ENCODE measurements at places on chromosomes 5 and 9.

- DNase-seq = no peak
Measured at GRCh38 chr9:108525186-108525585, 330.6 kb downstream of the ACTL7B start.

DNA sequence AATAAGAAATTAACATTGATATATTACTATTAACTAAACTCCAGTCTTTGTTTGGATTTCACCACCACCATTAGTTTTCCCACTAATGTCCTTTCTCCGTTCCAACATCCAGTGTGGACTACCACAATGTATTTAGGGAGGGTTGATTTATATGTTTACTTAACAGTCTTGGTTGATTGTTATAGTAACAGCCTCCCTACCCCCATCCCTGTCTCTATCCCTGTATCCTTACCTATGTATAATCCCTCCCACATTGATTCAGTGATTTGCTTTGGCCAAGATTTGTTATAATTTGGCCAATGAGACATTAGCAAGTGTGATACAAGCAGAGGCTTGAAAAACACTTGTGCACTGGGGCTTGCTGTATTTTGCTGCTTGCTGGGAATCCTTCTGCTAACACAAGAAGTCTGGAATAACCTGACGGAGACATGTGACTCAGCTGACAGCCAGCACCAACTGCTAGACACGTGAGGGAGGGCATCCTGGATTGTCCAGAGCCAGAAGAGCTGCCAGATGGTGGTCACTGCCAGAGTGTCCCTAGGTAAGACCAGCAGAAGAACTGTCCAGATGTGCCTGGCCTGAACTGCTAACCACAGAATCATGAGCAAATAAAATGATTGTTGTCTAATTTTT, 51.2 kb upstream of the TCF7 start:
- DNase-seq = no peak

GRCh38 chr5:153900703-153901395, 137.9 kb downstream of the FAM114A2 start:
- no peak for DNase-seq

DNA sequence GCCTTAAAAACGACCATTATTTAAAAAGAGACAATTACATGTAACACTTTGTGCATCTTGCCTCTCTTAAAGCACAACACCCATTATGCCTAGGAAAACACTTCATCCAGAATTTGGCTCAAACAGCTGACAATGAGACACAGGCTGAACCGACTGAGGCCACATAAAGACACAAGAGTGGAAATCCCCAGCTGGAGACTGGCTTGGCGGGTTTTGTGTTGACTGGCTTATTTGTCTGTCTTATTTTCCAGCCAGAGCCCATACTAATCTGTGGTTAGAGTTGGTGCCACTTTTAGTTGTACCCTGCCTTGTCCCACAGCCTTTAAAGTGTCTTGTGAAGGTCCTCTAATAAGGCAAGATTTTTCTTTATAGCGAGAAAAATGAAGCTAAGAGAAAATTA, 21.2 kb downstream of the TRIM14 start:
- no peak for DNase-seq

GRCh38 chr9:73137286-73137899, 14.3 kb upstream of the ANXA1 start:
- DNase-seq = no peak

DNA sequence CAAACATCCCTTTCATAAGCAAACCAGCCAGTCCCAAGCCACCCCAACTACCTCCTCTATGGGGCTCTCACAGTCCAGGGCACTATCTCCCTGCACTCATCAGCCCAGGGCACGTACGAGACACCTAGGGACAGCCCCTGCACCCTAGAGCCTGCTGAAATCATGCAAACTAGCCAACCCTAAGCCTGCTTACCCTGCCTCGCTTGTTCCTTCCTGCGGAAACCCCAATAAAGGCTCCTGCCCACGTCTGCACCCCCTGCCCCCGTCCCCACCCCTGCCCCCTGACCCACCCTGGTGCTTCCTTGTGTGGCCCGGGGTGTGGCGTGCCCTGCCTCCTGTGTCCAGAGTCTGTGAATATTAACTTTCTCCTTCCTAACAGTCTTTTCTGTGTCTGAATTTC, 135.9 kb downstream of the GADD45G start:
- DNase-seq = no peak

DNA sequence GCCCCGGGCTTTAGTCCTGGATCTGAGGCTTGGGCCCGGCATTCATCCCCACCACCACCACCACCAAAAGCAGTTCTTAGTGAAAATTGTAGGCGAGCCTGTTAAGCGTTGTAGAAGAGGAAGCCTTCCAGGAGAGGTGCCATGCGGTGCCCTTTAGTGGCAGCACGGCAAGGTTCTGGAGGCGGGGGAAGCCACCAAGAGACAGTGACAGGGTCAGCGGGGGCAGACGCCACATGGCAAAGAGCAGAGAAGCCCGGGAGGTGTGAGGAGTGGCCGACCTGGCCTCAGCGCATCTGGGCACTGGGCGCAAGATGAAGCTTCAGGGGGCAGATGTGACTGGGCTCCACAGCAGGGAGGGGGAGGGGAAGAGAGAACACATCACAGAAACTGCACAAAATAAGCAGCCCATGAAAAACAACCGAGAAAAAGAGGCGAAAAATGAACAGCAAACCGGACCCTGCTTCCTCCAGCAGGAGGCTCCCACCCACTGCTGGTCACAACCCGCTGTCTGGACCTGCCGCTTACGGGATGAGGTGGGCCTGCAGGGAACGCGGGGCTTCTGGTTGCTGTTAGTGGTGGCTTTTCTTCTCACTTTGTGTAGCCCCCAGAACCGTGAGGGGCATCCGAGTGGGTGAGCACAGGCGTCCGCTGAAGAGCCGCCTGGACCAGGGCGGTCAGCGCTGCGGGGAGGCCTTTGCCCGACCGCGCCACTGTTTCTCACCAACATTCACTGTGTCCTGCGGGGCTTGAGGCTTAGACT, 4.3 kb downstream of the LRRC14B start:
- DNase-seq = no peak

DNA sequence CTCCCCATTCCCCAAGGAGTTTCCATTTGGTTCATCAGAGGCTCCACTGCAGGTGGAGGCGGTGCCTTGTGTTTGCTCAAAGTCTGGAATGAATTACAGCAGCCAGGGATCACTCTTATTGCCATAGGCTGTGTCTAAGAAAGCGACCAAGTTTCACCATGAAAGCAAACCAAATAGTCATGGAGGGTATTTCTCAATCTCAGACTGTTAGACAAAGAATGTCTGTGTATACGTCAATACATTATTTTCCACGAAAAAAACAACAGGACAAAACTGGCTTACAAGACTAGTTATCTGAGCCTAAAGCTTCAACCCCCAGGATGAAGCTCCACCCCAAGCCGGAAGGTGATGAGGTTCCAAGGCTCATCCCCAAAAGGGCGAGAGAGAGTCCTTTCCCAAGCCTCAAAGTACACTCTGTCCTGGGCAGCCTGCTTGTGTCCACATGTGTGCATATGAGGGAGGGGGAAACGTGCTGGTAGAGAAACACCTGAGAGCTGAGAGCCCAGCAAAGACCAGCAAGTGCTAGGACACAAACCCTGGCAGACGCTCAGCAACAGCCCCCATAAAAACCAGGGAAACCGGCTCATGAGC, 4.3 kb downstream of the B4GALT1 start:
- no peak for DNase-seq

- no peak for DNase-seq
Measured at GRCh38 chr9:115691693-115692092, 461.9 kb upstream of the PAPPA start.

GRCh38 chr5:65084795-65085515, 316.2 kb downstream of the CWC27 start:
- DNase-seq = no peak

DNA sequence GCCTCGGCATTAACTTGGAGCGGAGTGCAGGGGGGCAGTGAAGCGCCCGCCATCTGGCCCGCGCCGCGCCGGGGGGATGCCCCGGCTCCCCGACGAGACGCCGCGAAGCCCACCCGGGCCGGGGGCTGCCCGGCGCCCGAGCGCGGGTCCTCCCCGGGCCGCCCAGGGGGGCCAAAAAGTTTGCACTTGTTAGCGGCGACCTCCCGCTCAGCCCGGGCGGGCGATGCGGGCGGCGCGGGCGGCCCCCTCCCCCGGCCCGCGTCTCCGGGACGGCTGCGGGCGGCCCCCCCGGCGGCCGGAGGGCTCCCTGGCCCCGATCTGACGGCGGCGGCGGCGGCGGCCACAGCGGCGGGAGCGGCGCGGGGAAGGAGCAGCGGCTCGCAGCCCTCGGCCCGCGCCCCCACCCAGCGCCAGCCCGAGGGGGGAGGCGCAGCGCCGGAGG, at the start of gene NTNG2:
Gene NTNG2 (plus strand): TSS at position 316 of the 442 bp plus-strand sequence. CDS start 4,774 bp downstream, outside the sequence.
- DNase-seq = no peak

DNA sequence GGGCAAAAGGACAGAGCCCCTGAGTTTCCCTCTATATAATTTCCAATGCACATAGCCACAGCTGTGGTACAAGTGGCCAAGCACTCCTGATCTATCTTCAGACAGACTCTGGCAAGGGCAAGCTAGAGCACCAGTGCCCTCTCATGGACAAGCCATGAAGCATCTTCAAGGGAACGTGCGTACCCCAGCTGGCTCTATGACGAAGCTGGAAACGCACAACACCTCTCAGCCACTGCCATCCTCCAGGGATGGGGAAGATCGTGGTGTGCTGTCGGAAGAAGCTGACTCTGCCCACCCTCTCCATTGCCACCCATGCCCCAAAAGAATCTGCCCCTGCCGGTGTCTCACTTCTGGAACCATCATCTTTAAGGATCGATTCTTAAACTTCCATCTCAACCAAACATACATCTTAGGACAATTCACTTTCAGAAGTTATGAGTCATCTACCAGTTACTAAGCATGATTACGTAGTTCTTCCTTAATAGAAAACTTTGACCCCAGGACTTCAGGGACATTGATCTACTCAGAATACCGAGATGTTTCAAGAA, 482.9 kb downstream of the AGTPBP1 start:
- no peak for DNase-seq

- DNase-seq = no peak
Measured at GRCh38 chr5:88671505-88672499, 211.2 kb downstream of the MEF2C start.

DNA sequence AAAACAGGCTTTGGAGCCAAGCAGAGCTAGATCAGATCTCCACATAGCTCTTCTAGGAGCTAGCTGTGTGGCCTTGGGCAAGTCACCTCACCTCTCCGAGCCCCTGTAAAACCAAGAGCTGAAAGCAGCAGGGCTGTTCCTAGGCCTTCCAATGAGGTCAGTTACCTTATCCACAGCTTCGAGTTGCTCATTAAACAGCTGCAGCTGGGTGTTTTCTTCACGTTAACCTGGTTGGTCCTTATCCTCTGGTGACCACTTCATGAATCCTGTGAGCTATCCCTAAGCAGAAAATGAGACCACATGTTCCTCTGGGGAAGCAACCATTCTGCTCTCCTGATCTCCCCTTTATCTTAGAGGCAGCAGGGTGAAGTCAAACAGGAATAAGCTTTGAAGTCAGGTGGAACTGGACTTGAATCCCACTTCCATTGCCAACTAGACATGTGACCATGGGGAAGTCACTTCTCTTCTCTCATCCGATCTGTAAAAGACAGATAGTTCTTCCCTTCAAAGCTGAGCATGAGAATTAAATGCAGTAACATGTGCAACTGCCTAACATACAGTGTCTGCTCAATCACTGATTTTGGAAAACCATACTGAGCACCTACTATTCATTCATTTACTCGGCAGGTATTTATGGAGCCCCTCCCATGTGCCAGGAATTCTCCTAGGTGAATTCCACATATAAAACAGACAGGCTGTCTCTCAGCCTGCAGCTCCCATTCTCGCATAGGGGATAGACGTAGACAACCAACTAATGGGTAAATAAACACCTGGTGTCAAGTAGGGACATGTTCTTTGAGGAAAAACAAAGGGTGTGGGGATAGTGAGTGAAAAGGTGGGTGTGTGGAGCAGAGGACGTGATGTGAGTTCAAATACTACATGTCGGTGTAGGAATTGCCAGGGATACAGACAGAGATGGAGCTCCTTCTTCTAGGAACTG, 111.7 kb upstream of the BOD1 start:
- no peak for DNase-seq

- no peak for DNase-seq
Measured at GRCh38 chr5:127358284-127358683, 67.7 kb downstream of the MEGF10 start.

DNA sequence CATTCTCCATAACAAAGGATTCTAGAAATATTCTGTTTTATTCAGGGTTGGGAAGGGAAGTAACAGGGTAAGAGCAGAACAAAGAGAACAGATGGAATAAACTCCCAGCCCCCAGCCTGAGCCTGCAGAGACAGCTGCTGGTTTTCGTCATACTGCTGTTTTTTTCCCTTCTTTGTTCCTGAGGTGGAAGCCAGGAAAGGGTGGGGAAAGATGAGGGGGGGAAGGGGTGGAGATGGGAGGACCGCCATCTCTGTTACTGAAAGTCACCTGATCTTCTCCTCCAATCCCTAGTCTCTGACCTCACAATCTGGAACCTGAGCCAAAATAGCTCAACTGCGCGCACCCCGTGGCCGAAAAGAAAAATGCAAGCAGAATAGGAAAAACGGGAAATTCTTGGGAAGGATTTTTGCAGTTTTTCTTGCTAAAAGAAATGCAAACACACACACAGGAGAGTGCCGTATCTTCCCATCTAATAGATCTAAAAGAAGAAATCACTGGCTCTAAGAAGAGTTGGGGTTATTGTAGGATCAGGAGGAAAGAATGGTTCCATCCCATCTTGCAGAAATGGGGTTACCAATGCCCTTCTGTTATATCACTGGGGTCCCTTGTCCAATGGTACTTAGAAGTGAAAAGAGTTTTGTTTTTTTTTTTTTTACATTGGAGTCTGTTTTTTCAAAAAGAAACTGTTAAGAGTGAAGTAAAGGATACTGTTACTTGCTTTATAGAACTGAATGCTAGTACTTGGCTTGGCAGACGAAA, 57.9 kb downstream of the DIAPH1 start:
- no peak for DNase-seq

- no peak for DNase-seq
Measured at GRCh38 chr5:23740029-23740428, 232.6 kb downstream of the PRDM9 start.

DNA sequence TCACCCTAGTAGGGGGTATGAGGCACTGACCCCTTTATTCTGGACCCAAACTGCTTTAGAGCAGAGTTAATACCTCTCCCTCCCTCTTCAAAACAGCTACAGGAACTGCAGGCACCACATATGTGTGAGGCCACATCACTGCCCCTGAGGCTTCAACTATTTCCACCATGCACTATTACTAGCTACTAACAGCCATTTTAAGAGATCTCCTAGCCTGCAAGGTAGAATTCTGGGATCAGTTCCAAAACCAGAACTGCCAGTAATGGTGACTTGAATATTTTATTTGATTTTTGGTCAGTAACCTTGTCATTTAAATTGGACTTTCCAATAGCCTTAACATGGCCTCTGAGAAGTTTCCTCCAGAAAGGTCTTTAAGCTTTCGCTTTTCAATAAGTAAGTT, 55.3 kb upstream of the FSD1L start:
- DNase-seq = no peak

DNA sequence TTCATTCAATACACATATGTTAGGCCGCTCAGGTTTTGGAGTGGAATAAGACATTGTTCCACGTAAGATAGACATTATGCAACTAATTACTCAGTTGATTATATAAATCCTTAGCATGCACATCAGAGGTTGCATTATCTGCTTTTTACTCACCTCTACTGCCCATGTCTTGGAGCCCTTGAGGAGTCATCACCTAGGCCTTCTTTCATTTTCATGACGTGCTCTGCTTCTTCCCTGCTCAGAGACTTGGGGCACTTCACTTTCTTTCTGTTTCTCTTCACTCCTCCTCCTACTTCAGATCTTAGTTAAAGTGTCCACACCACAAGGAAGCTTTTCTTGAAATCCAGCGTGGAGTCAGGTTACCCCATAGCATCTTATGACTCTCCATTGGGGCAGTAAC, 241.1 kb downstream of the TLR4 start:
- no peak for DNase-seq

All from central memory CD8-positive, alpha-beta T cell (primary cell).